ENCODE measurements at places on chromosomes 16 and 17.

DNA sequence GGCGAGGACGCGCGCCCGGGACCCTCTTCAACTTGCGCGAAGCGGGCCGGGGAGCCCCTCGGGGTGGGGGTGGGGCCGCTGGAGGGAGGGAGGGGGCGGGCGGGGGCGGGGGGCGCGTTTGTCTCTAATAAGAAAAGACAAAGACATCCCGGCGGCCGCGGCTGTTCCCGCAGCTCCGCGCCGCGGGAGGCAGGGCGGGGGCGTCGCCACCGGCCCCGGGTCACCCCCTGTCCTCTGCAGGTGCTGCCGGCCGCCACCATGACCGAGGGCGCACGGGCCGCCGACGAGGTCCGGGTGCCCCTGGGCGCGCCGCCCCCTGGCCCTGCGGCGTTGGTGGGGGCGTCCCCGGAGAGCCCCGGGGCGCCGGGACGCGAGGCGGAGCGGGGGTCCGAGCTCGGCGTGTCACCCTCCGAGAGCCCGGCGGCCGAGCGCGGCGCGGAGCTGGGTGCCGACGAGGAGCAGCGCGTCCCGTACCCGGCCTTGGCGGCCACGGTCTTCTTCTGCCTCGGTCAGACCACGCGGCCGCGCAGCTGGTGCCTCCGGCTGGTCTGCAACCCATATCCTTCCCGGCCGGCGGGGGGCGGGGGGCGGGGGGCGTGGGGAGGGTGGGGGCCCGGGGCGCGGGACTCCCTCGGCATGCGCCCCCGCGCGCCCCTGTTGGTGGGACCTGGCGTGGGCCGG is 714 bp downstream of the CACNA1H start:
- no peak for DNase-seq

- DNase-seq = no peak
Observed at GRCh38 chr17:57649731-57650484, 95.2 kb downstream of the CCDC182 start.

DNA sequence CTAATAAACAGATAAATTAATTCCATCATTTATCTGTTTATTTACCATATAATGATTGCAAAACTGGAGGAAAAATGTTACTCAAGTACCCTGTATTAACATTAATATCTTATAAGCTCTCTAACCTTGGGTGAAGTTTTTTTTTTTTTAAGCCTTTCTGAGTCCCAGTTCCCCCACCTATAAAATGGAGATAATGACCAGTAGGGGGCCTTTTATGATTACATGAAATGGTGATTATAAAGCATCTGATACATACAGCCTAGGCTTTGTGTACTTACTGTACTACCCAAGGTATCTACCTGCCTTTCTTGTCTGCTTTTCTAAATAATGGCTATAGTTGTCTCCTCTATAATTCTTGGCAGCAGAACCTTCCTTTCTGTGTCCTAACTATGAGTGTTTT is 22.6 kb downstream of the LRRC36 start:
- DNase-seq = no peak

- DNase-seq = no peak
Observed at GRCh38 chr16:52953215-52953614, 99.5 kb downstream of the CHD9NB start.

- no peak for DNase-seq
Observed at GRCh38 chr16:4606354-4606753, 8.3 kb downstream of the UBALD1 start.

- no peak for DNase-seq
Observed at GRCh38 chr17:72982680-72983079, 109.8 kb downstream of the SLC39A11 start.
